ENCODE measurements at places on chromosomes 16 and 17.

- DNase-seq = no peak
These were observed 190.6 kb downstream of the CYLD start for GRCh38 chr16:50932348-50932935.

DNA sequence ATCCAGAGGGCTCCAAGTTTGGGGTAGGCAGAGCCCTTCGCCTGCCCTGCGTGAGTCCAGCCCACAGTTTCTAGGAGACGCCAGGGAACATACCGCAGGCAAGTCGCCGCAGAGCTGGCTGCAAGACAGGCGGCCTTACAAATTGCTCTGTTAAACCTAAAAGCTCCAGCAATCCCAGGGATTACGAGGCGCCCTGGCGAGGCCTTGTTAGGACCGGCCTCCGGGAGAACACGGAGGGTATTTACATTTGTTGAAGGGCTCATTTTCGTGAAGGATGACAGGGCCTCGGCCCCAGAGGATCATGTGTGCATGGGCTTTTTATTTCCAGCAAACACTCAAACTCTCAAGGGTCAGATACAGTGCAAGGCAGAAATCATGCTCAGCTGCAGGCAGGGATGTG is 77.6 kb upstream of the FOXF1 start:
- DNase-seq = no peak

DNA sequence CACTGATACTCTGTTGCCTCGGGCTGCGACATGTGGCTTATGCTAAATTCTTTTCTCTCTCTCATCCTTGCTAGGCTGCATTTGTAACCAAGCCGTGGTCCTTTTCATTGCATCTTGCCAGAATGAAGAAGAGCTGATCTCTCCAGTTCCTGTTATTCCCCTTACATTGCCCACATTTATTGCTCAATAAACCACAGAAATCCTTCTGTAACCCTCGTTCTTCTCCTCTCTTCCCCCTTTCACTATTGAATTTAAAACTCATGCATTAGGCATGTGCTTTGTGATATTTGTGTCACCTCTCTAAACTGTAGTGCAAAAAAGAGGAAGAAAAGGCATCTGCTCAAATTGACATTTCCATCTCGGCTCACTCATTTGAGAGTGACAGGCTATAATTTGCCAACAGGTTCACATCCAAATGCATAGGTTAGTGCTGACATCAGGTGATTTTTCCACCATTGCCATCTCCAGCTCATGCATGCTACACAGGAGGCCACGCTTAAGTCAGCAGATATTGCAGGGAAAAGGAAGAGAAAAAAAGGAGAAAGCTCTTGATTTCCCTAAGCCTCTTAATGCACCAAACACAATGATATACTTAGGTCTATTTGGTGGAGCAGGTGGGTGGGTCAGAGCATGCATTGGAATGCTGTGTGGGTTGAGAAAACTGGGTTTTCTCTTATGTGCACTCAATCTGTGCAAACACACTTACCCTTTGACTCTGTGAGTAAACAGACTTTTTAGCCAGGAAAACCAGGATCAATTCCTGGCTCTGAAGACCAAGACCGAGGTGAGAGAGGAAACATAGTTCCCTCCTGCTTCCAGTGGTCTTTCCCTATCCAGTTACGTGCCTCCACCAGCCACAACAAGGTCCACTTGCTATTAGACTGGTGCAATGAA is 642.7 kb downstream of the HS3ST4 start:
- DNase-seq = no peak

- peak; percentile 79 for DNase-seq
These were observed 140.1 kb downstream of the CLEC16A start for GRCh38 chr16:11084484-11084875.

GRCh38 chr17:66451188-66452149 is 149.1 kb downstream of the PRKCA start:
- DNase-seq = no peak

DNA sequence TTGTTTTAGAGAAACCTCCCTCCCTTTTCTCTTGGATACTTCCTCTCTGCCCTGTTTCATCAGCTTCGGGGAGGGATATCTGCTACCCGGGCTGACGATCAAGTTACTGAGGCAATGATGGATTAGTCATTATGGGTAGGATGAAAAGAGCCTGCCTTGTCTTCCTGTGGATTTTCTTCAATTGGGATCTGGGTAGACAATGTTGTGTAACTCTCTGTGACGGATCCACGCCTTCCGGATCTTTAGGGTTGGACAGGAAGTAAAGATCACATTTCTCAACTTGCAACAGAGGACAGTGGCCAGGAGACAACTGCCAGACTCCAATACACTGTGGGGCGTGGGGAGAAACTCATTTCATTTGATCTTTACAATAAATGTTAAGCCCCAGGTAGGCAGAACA is 11.3 kb upstream of the CHST6 start:
- peak; percentile 81 for DNase-seq

- no peak for DNase-seq
These were observed 93.6 kb downstream of the ABCA8 start for GRCh38 chr17:68861602-68862001.

DNA sequence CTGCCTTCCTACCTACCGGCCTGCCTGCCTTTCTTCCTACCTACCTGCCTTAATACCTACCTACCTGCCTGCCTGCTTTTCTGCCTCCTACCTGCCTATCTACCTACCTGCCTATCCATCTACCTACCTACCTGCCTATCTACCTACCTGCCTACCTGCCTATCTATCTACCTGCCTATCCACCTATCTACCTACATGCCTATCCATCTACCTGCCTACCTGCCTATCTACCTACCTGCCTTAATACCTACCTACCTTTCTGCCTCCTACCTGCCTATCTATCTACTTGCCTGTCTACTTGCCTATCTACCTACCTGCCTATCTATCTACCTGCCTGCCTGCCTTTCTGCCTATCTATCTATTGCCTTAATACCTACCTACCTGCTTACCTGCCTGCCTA is 383.8 kb upstream of the PSMD7 start:
- no peak for DNase-seq

DNA sequence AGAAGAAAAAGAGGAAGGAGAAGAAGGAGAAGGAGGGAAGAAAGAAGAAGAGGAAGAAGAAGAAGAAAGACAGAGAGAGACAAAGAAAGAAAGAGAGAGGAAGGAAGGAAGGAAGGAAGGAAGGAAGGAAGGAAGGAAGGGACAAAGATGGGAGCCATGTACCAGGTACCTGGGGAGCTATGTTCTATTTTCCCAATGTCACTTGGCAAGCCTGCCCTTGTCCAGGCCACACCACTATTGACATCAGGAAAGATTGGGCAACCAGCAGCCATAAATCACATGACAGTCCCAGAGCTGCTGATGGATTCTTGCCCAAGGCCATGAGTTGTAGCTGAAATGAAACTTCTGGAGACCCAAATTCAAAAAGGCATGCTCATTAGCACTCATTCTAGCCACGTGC is 2.7 kb upstream of the CES1 start:
- DNase-seq = no peak

DNA sequence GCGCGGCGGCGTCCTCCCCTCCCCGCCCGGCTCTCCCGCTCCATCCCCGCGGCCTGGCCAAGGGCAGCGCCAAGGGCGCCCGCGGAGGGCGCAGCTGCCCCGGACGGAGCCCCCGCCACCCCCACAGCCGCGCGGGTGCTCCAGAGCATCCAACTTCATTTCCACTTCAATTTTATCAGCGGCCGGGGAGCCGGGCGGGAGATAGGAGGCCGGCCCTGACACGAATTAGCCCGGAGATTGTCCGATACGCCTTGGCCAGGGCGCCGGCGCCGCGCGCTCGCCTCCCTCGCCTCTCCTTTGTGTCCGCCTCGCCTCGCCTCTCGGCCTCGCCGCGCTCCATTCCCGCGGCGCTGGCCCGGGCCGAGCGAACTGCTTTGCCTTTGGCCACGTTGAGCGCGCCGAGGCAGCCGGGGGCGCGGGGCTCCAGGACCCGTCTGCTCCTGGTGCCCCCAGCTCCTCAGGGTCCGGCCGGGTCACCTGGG is 129.1 kb upstream of the LHX1 start:
- no peak for DNase-seq

- DNase-seq = no peak
These were observed 2275.5 kb downstream of the TP53TG3F start for GRCh38 chr16:35734728-35735402.

GRCh38 chr16:16183562-16183961 is 39.7 kb downstream of the ABCC6 start:
- no peak for DNase-seq

DNA sequence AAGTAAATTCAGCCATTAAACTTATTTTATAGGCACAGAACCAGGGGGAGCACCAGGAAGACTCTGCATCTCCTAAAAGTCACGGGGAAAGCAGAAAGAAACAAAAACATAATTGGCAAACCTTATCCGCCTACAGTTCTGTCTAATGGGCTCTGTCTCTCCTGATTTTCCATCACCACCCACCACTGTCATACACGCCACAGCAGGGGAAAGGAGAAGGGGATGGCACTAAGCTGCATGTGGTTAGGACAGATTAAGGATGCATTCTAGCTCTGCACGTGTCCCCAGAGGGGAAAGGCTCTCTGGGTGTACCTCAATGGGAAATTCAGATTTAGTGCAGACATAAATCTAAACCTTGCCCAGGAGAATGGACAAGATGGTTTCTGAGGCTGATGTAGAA is 359.8 kb downstream of the TMEM114 start:
- no peak for DNase-seq

DNA sequence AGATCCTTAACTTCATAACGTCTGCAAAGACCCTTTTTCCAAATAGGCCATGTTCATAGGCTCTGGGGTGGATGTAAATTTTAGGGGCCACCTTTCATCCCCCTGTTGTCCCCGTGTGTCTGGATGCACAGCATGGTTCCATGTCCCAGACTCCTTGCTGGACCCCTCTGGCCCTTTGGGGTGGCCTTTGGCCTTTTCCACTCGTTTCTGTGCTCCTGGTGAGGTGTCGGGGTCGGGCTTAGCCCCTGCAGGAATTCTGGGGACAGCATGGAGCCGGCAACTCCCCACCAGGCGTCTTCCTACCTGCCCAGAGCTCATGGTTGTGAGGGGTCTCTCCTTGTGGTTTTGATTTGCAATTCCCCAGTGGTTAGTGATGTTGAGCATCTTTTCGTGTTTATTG is 183.5 kb downstream of the SEC14L1 start:
- no peak for DNase-seq

GRCh38 chr17:17922070-17922614 is 50.1 kb downstream of the TOM1L2 start:
- DNase-seq = peak; percentile 55

DNA sequence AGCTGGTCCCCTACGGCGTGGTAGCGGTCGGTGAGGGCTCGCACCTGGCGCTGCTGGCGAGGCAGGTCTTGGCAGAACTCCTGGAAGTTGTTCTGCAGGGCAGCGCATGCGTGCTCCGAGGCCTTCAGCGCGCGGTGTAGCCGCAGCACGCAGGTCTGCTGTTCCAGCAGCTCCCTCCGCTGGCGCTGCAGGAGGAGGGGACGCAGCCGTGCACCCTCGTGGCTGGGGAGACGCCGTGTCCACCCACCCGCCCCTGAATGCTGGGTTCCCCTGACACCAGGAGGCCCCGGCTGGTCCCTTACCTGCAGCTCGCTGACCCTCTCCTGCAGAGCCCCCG is 12.2 kb downstream of the EVPL start:
- no peak for DNase-seq

GRCh38 chr17:77472468-77473310 is 331.9 kb downstream of the SEC14L1 start:
- peak; percentile 57 for DNase-seq

DNA sequence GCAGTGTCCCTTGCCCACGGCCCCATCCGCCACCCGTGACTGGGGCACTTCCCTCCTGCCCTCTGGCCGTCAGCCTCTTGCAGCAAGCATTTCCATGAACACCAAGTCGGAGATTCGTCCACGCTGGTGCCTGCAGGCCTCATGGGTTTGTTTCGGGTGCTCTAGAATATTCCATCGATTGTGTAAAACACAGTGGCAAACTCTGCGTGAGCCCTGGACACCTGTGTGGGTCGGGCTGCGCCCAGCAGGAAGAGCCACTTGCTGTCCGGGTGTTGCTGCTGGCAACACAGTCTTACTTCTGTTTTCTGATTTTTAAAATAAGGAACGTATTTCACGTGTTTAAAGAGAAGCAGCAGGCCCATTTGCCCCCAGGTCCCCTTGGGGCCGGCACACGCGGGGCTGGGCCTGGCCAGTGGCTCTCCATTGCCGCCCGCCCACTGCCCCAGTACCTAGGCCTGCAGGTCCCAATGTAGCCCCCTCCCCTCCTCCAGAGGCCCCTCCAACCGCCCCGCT is 10.0 kb downstream of the CYBC1 start:
- no peak for DNase-seq

- no peak for DNase-seq
These were observed 201.2 kb upstream of the NOG start for GRCh38 chr17:56392321-56392720.

- DNase-seq = no peak
These were observed 8.0 kb downstream of the PRSS41 start for GRCh38 chr16:2806286-2806685.

GRCh38 chr16:9308356-9308801 is 216.9 kb downstream of the HAPSTR1 start:
- no peak for DNase-seq
